ENCODE measurements at places on chromosomes 12 and 14.
A peak's percentile ranks its signal among the peaks of the same experiment; 100 is the strongest.

GRCh38 chr12:107657133-107657532 is 28.5 kb upstream of the PWP1 start:
- no peak overlapping the region for H3K27ac ChIP-seq
- no peak for DNase-seq
- H3K4me3 ChIP-seq, result no peak overlapping the region
- H3K27me3 ChIP-seq, result peaks cover 17% of the 10 kb centered on the region
- H3K36me3 ChIP-seq, result no peaks in the 10 kb centered on the region

DNA sequence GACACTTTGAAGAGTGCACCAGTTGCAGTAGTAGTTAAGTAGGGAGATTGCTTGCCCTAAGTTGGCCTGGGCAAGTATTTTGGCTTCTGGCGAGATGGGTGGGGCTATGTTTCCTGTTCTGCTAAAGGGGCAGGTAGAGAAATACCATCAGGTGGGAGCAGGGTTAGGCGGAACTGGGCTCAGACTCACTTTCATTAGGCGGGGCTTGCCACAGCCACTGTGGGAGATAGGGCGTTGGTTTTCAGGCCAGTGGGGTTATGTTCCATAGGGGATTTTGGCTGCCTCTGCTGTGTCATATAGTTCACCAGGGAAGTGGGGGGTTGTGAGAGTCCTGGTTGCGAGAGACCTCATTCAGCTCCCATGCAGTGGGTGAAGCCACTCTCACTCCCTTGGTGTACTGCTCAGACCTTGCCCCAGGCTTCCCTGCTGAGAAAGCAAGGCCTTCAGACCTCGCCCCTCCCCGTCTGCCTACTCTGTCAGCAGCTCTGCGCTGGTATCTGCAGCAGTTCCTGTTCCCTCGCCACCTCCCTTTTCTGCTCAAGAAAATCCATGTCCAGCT is 43.3 kb downstream of the AEBP2 start:
- H3K27me3 ChIP-seq, result no peaks in the 10 kb centered on the region
- H3K4me1 ChIP-seq, result peaks cover 19% of the 10 kb centered on the region
- H3K4me3 ChIP-seq, result no peak overlapping the region
- no peak for DNase-seq
- peaks cover 64% of the 10 kb centered on the region for H3K36me3 ChIP-seq
- no peak overlapping the region for H3K27ac ChIP-seq

DNA sequence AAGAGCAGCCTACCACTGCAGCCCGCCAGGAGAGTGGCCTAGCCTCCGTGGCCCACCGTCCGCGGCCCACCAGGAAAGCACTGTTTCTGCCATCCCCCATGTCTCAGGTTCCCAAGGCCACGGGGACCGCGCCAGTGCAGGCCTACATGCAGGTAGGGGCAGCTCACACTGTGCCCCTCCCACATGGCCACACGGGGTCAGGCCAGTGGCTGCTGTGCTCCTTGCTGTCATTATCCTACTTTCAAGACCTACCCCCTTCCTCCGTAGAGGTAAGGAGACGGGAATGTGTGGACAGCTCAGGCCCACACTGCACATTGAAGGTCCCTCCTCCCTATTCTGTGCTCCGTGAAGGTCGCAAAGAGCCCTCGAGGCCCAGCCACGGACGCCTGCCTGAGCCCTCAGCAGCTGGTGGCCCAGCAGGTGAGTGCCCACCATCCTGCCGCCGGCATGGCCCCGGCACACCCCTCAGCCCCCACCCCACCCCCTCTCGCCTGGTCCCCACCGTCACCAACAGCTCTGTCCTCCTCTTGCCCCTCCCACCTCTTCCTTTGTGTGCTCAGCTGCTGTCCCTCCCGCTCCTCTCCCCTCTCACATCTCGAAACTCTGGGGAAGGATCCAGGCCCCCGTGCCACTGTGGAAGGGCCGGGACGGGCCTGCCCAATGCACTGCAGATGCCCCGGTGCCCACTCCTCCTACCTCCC is 10.0 kb downstream of the DDX51 start:
- no peaks in the 10 kb centered on the region for H3K27me3 ChIP-seq
- H3K36me3 ChIP-seq, result peaks cover 23% of the 10 kb centered on the region
- no peak overlapping the region for H3K4me3 ChIP-seq
- no peaks in the 10 kb centered on the region for H3K4me1 ChIP-seq
- DNase-seq, result no peak

- DNase-seq, result no peak
- H3K36me3 ChIP-seq, result peaks cover 24% of the 10 kb centered on the region
- H3K27ac ChIP-seq, result no peak overlapping the region
- no peaks in the 10 kb centered on the region for H3K4me1 ChIP-seq
- H3K27me3 ChIP-seq, result no peaks in the 10 kb centered on the region
Observed at GRCh38 chr12:104337030-104337558, 33.6 kb downstream of the EID3 start.

GRCh38 chr14:37196604-37197420 is 925 bp upstream of the MIPOL1 start:
- no peaks in the 10 kb centered on the region for H3K36me3 ChIP-seq
- peak overlapping the region; percentile 99 for H3K27ac ChIP-seq
- H3K4me3 ChIP-seq, result peak overlapping the region; percentile 94

DNA sequence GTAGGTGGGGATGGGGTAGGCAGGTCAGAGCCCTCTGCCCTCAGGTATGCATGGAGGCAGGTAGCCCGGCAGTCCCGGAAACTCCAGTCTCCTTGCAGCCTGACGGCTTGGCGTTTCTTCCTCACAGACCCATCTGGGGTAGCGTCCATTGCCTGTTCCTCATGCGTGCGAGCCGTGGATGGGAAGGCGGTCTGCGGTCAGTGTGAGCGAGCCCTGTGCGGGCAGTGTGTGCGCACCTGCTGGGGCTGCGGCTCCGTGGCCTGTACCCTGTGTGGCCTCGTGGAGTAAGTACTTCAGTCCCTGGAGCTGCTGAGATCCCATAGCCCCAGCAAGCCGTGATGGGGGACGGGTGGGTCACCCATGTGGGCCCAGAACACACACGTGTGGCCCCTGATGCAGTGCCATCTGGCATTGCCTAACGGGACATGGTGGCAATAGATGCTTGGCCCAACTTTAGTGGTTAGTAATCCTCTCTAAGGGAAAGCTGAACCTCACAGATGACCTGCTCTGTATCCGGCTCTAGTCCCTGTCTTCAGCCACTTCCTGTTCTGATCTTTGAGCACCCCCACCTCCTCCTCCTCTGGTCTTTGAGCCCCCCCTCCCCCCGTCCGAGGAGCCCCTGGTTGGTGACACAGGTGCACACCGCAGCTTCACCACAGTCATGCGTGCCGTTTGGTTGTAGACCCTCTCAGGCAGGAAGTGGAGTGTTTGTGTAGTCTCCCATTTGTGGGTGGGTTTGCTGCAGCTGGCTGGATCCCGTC is 3.7 kb downstream of the SIVA1 start:
- no peak for DNase-seq
- H3K27me3 ChIP-seq, result no peaks in the 10 kb centered on the region
- peaks cover 10% of the 10 kb centered on the region for H3K4me1 ChIP-seq
- H3K36me3 ChIP-seq, result peaks cover 13% of the 10 kb centered on the region
- no peak overlapping the region for H3K27ac ChIP-seq
- H3K4me3 ChIP-seq, result no peak overlapping the region

DNA sequence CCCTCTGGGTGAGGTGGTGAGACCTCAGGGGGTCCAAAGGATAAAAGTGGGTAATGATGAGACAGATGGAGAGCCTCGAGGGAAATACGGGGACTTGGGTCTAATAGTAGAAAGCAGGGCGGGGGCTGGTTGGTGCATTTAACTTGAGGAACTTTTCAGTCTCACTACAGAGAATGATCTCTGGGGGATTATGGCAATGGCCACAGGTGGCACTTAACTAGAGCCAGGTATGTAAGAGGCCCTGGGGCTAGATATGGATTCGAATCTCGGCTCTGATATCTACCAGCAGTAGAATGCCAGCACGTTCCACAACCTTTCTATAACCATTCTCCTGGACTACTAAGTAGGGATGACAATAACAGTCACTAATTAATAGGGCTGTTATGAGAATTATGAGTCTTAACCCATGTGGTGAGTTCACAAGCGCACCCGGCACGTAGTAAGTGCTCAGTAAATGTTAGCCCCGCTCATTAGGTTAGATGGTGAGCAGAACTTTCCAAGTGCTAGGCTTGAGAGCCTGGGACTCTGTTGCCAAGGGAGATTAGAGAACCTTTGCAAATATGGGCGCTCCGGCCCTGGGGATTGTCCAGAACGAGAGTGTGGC is 888 bp upstream of the PLXNC1 start:
- H3K4me3 ChIP-seq, result peak overlapping the region; percentile 68
- H3K27ac ChIP-seq, result no peak overlapping the region
- H3K36me3 ChIP-seq, result no peaks in the 10 kb centered on the region
- H3K4me1 ChIP-seq, result peaks cover 6% of the 10 kb centered on the region

DNA sequence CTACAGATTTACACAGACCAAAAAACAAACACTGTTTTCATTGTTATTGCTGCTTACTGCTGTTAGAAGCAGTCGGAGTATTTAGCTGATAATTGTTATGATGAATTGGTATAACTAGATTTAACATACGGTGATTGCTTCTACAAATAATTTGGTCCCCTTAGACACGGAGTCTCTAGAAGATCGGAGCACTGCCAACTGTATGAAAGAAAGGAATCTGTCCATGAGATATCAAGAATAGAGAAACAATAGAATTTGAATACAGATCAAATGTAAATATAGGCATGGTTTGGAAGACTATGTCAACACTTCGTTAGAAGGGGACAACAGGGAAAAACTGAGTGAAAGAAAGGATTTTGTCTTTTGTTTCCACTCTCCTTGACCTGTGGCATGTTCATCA is 110.9 kb downstream of the PPP2R5E start:
- no peaks in the 10 kb centered on the region for H3K27me3 ChIP-seq
- H3K4me3 ChIP-seq, result no peak overlapping the region
- DNase-seq, result no peak
- no peaks in the 10 kb centered on the region for H3K36me3 ChIP-seq
- peak overlapping the region; percentile 31 for H3K27ac ChIP-seq

GRCh38 chr14:20412411-20412810 is 890 bp downstream of the TEP1 start:
- no peak for DNase-seq
- H3K36me3 ChIP-seq, result no peaks in the 10 kb centered on the region
- no peaks in the 10 kb centered on the region for H3K27me3 ChIP-seq
- H3K27ac ChIP-seq, result peak overlapping the region; percentile 89
- peak overlapping the region; percentile 83 for H3K4me3 ChIP-seq

GRCh38 chr12:8143261-8143660 is 13.6 kb upstream of the ZNF705A start:
- H3K27ac ChIP-seq, result no peak overlapping the region
- no peaks in the 10 kb centered on the region for H3K4me1 ChIP-seq
- no peak for DNase-seq
- H3K27me3 ChIP-seq, result peaks cover 6% of the 10 kb centered on the region
- no peak overlapping the region for H3K4me3 ChIP-seq
- peaks cover 25% of the 10 kb centered on the region for H3K36me3 ChIP-seq

GRCh38 chr14:32212833-32213232 is 9.8 kb upstream of the RNU6-8 start:
- H3K27ac ChIP-seq, result no peak overlapping the region
- no peak for DNase-seq
- H3K4me3 ChIP-seq, result no peak overlapping the region
- no peaks in the 10 kb centered on the region for H3K36me3 ChIP-seq

- H3K4me1 ChIP-seq, result no peaks in the 10 kb centered on the region
- H3K27ac ChIP-seq, result no peak overlapping the region
- no peaks in the 10 kb centered on the region for H3K36me3 ChIP-seq
- H3K27me3 ChIP-seq, result peaks cover 5% of the 10 kb centered on the region
Observed at GRCh38 chr14:29348504-29348903, 579.1 kb downstream of the PRKD1 start.

- no peak overlapping the region for H3K27ac ChIP-seq
- peaks cover 45% of the 10 kb centered on the region for H3K27me3 ChIP-seq
Observed at GRCh38 chr12:107983756-107984472, 145.2 kb upstream of the WSCD2 start.

- peak overlapping the region; percentile 9 for H3K27ac ChIP-seq
- no peaks in the 10 kb centered on the region for H3K36me3 ChIP-seq
- peaks cover 16% of the 10 kb centered on the region for H3K27me3 ChIP-seq
- peaks cover 1% of the 10 kb centered on the region for H3K4me1 ChIP-seq
- no peak overlapping the region for H3K4me3 ChIP-seq
Observed at GRCh38 chr14:97878727-97879126, 1081.5 kb downstream of the VRK1 start.

DNA sequence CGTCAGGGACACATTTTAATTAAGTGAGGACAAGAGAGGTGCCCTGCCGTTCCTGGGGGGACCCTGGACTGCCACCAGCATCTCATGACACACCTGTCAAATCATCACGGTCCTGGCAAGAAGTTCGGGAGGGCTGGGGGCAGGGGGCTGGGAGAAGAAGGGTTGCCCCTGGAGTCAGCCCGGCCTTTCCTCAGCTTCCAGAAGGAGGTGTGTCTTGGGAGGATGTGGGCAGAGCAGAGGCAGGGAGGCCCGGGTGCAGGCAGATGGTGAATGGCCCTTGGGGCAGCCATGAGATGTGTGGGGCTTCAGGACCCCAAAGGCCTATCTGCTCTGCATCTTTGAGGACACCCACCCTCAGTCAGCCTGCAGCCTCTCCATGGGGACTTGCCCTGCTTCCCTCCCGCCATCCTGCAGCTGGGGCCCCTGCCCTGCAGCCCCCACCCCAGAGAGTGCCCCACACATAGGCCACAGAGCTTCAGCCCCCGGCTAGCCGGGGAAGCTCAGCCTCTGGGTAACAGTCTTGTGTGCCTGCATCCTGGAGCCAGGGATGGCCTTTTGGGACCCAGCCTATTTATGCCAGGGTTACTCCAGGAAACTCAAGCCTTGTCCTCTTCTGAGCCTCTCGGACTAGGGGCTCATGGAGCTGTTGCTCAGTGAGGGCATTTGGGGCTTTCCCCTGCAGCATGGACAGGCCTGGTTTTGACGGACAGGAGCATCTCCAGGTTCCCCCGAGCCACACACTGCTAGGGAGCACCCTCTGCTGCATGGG is 178.5 kb downstream of the KIF26A start:
- H3K27ac ChIP-seq, result no peak overlapping the region
- H3K36me3 ChIP-seq, result no peaks in the 10 kb centered on the region
- peaks cover 2% of the 10 kb centered on the region for H3K4me1 ChIP-seq
- peak; percentile 34 for DNase-seq

DNA sequence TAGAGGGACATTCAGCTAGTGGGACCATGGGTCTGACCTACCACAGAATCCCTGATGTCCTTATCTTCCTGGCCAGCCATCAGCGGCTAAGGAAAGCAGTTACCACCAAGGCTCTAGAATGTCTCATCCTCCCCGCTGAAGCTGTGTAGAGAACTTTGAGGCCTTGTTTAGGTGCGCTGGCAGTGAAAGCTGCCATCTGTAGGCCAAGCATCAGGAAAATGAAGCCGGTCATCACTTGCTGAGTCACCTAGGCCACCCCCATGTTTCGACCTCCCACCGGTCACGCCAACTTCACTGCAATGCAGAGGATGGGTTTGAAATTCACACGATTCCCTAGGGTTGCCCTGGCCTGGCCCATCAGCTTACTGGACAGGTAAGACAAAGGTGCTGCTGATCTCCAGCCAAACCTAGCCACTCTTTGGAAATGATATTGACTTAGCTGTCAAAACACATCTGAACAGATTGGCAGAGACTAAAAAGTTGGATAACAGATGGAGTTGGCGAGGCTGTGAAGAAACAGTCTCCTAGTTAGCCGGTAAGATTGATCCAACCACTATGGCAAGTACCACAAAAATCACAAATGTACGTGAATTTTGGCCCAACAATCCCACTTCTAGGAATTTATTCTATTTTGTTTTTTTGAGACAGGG is 52.0 kb downstream of the NOS1 start:
- H3K4me3 ChIP-seq, result no peak overlapping the region
- H3K36me3 ChIP-seq, result no peaks in the 10 kb centered on the region
- H3K27me3 ChIP-seq, result peaks cover 17% of the 10 kb centered on the region

Measured in mesothelial cell of epicardium (in vitro differentiated cells).